ENCODE measurements at places on chromosomes 5 and 9. TPM values are rescaled to one million over a fixed set of nuclear protein-coding genes. Genes with fewer than 3 reads are reported as not detected.
A peak's percentile ranks its signal among the peaks of the same experiment; 100 is the strongest.

FOXD1 gene
- 30.9 TPM for total RNA-seq

FRRS1L gene
- total RNA-seq: 0.04 TPM

NEUROG1 gene
- total RNA-seq: not detected

FOXD4L4 gene
- total RNA-seq: not detected

FAM200C gene
- 2.6 TPM for total RNA-seq

FOXI1 gene
- total RNA-seq: not detected

NTNG2 gene
- 0.03 TPM for total RNA-seq

PDE6A gene
- not detected for total RNA-seq

ACOT12 gene
- total RNA-seq: not detected

INSYN2B gene
- 6.7 TPM for total RNA-seq

IFNB1 gene
- not detected for total RNA-seq

- DNase-seq: peak; percentile 47
Measured at GRCh38 chr9:75683591-75683990, 206.9 kb upstream of the PCSK5 start.

DNA sequence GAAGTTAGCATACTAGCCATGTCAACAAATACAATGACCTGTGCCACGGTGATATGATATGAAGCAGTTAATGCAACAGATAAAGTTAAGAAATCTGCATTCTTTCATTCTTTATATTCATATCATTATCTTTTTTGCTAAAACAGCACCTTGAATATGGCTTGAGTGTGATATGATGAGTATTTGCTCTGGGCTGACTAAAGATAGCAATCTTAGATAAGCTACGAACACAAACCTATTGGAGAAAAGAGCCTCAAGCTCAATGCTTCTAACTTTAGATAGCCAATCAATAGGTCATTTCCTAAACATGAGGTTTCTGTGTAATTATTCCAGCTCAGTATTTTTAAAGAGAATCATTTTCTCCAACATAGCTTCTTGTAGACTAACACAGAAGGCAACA is 61.7 kb downstream of the NR2F1 start:
- DNase-seq: no peak

- DNase-seq: no peak
Measured at GRCh38 chr9:90842996-90843395, 41.4 kb downstream of the SYK start.

GRCh38 chr9:132176338-132176737 is 14.5 kb downstream of the NTNG2 start:
- no peak for DNase-seq

DNA sequence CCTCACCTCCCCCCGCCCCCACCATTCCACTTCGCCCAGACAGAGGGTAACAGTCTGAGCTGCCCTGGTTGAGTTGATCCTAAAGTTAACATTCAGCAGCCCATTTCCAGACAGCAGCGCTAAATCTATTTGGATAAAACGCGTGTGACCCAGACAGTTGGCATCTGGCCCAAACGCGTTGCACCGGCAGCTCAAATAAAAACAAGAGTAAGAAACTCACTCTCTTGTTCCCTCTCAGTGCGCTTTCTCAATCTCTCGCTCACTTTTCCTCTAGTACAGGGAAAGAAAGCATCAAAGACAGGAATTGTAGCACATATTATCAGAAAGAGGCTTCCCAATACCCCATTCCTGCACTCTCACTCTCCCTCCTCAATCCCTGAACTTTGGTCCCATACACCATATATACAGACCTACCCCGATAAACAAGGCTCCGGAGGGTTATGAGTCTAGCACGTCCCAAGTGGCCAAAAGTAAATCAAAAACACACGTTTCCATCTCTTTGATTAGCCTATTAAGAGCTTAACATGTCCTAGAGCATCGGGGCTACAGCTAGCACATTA is 1.3 kb downstream of the ADAMTS6 start:
- DNase-seq: peak; percentile 60

- DNase-seq: no peak
Measured at GRCh38 chr5:54551292-54551691, 33.7 kb downstream of the SNX18 start.

GRCh38 chr9:69593756-69594155 is 78.4 kb downstream of the APBA1 start:
- DNase-seq: no peak

GRCh38 chr5:72608297-72608696 is 101.1 kb upstream of the ZNF366 start:
- DNase-seq: no peak

GRCh38 chr5:103849934-103850333 is 287.3 kb upstream of the NUDT12 start:
- DNase-seq: peak; percentile 90

DNA sequence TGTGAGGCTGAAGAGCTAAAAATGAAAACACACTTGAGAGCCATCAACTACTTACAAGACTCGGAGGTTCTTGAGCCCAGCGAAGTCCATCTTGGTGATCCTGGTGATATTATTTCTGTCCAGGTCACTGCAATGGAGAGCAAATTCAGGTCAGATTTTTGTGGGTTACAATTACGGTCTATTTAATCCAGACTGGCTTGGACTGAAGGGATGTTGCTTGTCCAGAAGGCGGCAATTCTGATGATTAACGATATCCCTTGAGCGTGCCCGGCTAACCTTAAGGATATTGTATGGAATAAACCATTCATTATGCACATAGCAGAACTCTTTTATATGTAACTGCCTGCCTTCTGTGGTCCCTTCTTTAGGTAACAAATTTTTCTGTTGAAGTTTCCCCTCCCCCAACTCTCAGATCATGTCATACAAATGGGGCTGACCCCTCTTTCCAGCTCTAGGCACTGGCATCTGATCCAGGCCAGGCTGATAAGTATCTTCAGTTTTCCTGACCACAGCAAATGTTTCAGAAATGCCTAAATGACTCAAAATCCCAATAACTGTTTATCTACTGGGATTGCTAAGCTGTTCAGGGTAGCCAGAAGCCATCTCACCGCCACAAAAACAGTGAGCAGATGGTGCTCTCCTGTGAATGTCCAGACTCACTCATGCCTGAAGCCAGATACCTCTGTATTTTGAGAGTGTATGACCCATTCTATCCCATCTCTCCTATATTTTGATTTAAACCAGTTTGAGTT is 49.4 kb downstream of the SLIT3 start:
- DNase-seq: no peak

DNA sequence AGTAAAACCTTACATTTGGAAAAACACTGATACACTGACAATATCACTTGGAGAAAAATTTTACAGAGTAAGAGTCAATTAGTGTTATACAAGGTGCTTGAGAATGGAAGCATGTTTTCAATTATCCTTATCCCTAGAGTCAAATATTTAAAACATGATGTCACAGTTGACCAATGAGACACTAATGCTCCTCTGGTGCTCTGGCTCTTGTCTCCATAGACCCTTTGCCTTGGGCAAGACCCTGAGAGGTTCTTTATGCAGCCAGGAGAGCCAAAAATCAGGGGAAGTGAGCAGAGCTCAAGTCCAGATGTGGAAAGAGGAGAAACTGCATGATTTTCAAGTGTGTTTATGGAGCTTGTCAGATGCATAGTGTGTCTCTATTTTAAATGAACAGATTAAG is 153.9 kb downstream of the MARCHF11 start:
- DNase-seq: no peak

GRCh38 chr5:117732264-117732663 is 1157.6 kb upstream of the SEMA6A start:
- no peak for DNase-seq

GRCh38 chr9:113152699-113153098 is 1.9 kb downstream of the SLC31A2 start:
- peak; percentile 92 for DNase-seq

DNA sequence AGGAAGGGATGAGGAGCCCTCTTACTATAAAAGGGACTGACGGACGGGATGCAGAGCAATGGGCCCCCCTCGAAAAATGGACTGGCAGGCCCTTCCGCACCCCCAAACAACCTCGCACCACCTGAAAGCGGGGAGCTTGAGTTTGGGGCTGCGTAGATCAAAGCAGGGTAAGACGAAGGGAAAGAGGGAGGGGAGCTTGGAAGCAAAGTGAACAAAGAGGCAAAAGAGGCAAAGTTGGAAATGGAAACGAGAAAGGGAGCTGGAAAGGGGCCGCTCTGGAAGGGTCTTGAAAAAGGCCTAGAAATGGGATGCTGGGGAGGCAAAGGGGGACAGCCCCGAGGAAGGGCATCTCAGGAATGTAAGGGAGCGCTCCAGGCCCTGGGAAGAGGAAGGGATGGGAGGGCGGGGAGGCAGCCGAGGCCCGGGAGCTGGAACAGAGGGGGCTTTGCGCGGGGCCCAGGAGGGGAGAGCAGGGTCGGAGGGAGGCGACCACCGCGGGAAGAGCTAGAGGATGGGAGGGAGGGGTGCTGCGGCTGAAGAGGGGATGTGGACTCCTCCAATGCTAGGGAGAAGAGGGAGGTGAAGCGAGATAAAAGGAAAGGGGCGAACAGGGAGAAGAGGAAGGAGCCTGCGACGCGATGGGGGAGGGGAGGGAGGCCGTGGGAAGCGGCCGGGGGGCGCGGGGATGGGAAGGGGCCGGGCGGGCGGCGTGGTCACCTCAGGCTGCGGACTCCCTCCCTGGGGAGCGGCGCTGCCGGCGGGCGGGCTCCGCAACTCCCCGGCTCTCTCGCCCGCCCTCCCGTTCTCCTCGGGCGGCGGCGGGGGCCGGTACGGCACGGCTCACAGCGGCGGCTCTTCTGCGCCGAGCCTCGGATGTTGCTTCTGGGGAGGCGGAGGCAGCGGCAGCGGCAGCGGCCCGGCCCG is 577 bp downstream of the RNF145 start:
- DNase-seq: peak; percentile 25

DNA sequence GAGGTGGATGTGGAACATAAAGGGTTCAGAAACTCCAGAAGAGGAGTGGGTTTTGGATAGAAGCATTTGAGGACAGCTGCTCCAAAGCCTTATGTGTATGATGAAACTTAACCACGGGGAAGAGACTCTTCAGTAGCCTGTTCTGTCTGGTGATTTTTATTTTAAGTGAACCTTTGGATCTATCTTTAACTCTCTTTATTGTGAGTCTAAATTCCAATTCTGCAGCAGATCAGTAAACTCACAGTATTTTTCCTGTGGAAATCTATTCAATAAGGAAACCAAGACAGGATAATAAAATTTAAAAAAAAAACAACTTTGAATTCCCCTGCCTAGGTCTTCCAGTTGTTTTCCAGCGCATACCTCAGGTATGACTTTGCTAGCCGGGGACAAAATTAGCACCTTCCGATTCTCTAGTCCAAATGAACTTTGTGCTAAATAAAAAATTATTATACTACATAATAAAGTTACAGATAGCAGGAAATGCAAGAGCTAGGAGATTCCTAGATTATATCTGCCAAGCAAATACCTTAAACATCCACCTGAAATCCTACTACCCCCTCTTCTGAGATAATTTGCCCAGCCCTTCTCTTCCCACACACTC is 101.9 kb downstream of the NLN start:
- DNase-seq: no peak

DNA sequence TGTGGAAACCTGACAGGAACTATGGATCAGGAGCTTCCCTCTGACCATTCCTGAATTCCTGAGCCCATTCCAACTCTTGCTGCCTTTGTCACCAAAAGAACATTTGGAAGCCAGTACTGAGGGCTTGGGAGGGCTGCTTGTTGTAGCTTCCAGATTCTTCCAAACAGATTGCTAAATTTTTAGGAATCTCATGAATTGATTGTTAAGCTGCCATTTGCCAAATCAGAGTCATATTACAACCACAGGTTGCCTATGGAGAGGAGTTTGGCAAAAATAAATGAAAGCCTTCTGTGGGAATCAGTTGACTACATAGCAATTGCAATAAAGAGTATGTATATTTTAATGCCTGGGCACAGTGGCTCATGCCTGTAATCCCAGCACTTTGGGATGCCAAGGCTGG is 39.2 kb upstream of the SLC28A3 start:
- no peak for DNase-seq

- no peak for DNase-seq
Measured at GRCh38 chr5:37738865-37739488, 100.9 kb downstream of the GDNF start.
